ENCODE measurements at places on chromosomes 3 and 15.

DNA sequence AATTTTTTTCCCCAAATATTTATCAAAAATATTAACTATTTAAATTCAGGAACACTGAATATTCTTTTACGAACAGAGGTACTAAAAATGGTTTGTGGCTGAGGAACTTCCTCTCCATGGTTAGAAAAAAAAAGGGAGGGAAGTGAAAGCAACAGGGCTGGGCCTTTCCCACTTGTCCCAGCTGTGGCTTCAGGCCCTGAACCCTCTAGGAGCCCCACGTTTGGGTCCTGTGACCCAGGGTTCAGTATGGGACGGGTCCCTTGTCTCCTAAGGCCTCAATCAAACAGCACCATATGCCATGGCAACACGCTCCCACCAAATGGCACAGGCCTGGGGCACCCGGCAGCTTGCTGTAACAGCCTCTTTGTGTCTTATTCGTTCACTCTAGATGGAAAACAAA is 32.4 kb downstream of the POC1A start:
- DNase-seq: no peak

GRCh38 chr3:133479895-133480669 is 80.2 kb downstream of the BFSP2 start:
- no peak for DNase-seq

GRCh38 chr3:97636465-97636864 is 128.1 kb upstream of the ARL6 start:
- no peak for DNase-seq

DNA sequence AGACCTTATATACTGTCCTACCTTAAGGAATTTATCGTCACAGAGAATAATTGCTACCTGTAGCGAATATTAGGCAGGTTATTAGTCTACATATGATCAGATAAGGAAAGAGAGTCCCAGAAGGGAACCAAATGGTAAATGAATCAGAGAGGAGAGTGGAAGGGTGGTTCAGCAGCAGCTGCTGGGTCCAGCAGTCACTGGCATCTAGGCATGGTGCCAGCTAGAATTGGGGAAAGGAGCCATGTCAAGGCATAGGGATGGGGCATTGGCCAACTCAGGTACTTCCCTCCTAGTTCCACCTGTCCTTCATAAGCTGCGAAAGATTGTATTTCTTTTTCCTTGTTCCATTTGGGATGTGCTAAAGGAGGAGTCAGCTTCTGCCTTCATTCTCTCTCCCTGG is 23.4 kb downstream of the HACD3 start:
- DNase-seq: no peak

GRCh38 chr3:99373846-99374210 is 264.6 kb upstream of the COL8A1 start:
- DNase-seq: no peak

Data from fibroblast of upper back skin (primary cell).